Upper lobe of right lung (tissue), 1 donor: ENCODE measurements at places on chromosomes 2 and 18.

- DNase-seq = no peak
Measured at GRCh38 chr2:136162438-136162837, 44.5 kb upstream of the CXCR4 start.

DNA sequence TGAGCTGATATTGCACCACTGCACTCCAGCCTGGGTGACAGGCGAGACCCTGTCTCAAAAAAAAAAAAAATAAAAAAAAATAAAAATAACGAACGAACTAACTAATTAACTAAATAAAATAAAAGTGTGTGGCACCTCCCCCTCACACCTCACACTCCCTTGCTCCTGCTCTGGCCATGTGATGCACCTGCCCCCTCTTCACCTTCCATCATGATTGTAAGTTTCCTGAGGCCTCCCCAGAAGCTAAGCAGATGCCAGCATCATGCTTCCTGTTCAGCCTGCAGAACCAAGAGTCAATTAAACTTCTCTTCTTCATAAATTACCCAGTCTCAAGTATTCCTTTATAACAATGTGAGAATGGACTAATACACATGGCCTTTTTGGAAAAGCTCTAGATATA is 232.1 kb downstream of the TGIF1 start:
- no peak for DNase-seq

DNA sequence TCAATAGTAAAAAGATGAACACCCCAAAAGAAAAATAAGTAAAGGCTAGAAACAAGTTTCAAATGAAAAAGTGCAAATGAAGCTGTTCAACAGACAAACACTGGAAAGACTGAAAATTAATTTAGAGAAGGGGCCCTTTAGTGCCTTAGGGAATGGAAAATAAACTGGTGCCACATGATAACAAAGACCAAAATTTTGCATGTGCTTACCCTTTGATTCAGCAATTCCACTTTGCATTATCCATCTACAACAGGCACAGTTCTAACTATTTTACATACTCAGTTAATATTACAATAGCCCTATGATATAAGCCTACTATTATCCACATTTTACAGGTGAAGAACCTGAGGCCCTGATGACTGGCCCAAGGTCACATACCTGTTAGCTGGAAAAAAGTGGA is 183.9 kb downstream of the NBAS start:
- no peak for DNase-seq

DNA sequence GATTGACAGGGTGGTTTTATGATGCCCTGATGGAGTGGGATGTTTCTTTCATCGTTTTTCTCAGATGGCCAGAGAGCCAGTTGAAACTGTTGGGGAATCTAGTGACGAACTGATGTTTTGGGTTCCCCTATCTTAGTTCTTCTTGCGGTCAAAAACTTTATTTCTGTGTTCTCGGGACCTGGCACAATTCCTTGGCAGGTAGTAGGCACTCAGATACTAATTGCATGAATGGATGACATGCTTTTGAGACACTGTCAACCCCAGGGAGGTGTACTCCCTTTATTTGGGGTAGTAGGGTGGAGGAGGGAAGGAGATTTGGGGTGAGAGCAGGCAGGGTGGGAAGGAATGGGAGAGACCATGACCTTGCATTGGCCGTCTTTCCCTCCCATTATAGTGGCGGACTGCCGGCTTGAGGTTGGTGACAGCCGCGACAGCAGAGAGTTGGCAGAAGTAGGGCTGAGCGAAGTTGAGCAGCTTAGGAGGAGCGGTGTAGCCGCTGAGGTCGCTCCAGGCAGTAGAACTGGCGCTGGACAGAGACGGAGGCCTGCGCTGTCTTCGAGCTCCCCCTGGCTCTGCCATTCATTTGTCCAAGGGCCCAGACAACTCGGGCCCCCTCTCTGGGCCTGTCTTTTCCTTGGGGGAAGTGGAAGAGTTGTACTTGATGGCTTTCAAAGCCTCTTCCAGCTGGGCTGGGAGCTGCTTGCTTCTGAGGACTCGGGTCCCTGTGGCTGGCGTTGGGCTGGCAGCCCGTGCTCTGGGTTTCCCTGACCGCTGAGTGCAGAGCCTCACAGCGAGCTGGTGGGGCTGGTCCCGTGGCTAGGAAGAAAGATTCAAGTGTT is 2.6 kb downstream of the TET3 start:
- peak; percentile 77 for DNase-seq

DNA sequence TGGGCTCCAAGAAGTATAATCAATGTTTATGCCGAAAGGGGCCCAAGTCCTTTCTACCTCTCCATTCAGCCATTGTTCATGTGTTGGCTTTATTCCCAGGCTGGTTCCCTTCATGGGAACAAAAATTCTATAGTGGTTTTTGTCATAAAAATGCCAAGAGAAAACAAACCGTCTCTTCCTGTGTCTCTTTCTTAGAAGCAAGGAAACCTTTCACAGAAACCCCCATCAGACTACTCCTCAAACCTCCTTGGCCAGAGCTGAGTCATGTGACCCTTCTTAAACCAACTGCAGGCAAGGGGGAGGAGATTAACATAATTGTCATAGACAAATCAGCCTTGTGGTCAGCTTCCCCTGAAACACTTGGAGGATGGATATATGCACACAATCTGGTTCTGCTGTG is 75.1 kb upstream of the TANK start:
- DNase-seq = no peak

DNA sequence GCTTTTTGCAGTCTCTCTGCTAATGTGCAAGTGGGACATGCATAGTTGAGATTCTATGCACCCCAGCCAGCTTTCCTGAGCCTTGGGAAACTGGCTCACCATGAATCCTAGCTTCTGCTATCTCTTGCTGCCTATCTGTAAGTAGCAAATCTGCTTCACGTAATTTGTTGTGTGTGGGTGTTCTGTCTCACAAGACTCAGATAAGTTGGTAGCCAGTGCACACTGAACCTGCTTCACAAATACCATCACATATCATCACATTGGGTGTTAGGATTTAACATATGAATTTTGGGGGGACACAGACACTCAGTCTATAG is 13.9 kb upstream of the VRK2 start:
- DNase-seq = no peak

- DNase-seq = no peak
Measured at GRCh38 chr18:24208270-24209035, 69.6 kb downstream of the CABYR start.

DNA sequence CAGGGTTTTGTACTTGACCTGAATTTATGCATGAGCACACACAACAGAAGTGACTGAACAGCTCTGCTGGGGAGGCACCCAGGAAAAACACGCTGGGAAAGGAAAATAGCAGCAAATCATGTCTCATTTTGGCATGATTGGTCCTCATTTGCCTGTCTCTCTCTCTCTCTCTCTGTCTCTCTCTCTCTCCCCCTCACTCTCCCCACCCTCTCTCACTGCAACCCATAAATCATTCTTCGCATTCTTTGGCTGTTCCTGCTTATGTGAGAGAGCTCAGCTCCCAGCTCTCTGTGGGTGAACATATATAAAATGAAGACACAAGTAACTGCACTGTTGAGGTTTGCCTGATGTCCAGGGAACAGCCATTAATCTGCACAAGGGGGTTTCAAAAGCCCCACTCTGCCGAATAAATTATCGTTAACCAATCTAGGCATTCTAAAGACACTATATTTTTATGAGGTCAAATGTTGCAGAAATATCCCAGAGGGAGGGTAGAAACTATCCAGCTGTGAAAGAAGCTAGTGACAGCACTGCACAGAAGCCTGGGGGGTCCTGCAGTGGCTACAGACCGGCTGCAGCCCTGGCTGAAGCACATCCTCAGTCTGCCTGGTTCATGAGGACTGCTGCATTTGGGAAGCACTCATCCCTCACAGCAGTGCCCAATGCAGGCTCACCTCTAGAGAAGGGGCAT is 260.3 kb downstream of the AFF3 start:
- no peak for DNase-seq

GRCh38 chr2:219119422-219120043 is 41.1 kb downstream of the NHEJ1 start:
- peak; percentile 72 for DNase-seq

- no peak for DNase-seq
Measured at GRCh38 chr18:32257084-32257785, 67.4 kb downstream of the MEP1B start.

DNA sequence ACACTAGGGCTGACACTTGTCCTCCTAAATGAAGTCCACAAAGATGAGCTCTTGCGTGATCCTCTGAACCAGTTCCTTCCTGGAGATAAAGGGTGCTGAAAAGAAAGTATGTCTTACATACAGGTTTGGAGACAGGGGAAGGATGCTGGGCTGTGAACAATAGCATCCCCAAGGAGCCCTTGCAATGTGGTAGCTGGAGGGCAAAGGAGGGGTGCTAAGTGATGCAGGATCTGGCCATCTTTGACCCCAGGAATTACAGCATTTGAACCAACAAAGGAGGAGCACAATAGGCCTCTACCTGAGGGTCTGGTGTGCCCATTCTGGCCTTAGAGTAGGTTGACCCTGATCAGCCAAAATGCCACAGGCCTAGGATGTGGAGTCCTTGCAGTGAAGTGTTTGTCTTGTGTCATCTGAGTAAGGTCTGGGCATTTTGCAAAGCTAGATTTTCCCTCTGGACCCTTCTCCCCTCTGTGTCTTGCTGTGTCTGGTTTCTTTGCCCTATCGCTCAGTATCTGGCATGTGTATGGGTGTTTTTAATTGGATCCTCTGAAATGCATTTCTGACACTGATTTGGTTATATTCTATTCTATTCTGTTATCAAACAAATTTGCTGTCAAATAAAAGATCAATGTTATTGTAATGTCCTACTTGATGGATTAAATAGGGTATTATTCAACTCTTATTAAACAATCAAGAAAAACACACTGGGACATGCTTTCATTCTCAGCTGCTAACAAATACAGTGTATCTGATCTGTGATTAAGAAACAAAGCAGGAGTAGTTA is 364.8 kb upstream of the MEIS1 start:
- no peak for DNase-seq

GRCh38 chr2:157173740-157174184 is 83.7 kb upstream of the GALNT5 start:
- no peak for DNase-seq

DNA sequence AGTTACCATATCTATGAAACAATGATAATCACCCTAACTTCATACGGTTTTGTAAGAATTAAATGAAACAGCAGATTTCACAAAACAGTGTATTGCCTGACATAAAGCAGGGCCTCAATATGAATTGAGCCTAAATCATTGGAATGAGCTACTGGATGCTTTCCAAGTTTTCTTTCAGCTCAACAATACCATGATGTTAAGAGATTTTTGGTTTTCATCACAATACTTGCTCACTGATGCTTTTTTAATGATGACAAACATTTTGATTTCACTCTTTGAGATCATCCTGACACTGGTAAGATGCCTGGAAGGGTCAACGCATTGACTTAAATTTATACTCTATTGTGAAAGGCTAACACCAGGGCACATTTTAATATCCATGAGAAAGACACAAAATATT is 377.5 kb downstream of the ZNF521 start:
- no peak for DNase-seq

- no peak for DNase-seq
Measured at GRCh38 chr2:212953170-212953920, 198.1 kb downstream of the IKZF2 start.

- DNase-seq = no peak
Measured at GRCh38 chr2:163800951-163801381, 65.2 kb upstream of the FIGN start.

DNA sequence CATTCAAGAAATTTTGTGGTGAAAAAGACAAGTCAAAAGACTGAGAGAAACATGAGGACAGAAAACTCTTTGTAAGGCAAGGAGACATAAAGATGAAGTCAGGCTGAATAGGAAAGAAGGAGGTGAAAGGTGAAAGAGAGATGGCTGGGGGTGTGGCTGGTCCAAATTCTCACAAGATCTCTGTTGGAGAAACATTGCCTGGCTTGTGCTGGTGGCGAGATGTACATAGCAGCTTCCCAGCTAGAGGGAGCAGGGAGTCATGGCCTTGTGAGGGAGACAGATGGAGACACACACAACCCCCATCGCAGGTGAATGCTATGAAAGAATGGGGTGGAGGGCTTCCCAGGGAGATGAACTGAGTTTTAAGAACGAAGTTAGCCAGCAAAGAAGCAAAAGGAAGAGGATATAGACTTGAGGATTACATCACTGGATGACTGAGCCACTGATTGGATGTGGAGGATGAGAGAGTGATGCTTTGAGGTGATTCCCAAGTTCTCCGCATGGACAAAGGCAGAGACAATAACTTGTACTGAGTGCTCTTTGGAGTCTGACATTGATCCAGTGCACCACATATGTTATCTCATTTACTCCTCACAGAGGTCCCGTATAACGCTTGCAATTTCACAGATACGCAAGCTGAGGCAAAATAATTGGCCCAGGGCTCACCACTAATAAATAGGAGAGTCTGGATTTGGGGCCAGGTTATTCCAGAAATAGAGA is 3.7 kb upstream of the EMX1 start:
- DNase-seq = no peak

DNA sequence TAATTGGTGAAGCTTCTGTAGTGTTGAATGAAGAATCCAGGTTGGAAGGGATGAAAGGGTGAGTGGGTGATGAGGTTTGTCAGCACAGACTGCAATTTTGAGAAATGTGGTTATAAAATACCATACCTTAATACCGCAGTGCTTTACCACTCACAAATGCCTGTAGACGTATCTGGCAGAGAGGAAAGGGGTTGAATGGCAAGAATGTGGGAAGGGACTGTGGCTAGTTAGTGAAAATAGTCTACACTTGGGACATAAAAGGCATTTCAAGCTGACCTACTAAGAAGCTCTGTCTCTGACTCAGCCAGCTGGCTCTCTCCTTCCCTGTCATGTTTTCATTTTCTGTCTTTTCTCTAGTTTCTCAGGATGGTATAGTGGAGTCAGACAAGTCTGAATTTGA is 25.1 kb downstream of the CDK15 start:
- no peak for DNase-seq

DNA sequence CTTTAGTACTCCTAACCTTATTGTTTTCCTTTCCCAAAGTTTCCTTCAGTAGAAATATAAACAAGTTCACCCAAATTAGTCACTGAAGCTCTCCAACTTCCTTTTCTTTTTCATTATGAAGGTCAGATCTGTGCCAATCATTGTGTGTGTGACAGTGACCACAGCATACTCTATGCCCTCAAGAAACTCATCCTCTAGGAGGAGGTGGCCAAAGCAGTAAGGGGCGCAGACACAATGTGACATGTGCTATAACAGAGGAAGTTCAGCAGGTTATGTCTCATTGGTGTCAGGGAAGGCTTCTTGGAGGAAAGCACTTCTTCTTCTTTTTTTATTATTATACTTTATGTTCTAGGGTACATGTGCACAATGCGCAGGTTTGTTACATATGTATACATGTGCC is 60.0 kb upstream of the PSME4 start:
- DNase-seq = no peak

DNA sequence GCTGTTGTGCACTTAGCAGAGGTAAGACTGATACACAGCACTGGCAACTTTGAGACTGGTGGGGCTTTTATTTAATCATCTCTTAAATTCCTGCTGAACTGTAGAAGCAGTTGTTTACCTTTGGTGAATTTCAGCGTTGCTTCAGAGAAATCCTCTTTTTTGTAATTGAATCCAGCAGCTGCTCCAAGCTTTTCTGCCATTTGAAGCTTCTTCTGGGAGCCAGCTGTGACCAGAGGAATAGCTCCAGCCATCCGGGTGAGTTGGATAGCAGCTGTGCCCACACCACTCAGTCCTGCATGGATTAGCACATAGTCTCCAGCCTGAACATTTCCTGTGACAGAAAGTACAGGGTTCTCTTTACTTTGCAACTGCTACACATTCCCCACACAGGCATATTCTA is 3.9 kb downstream of the TP53I3 start:
- no peak for DNase-seq
